ENCODE measurements at places on chromosomes 4 and X. TPM values are rescaled to one million over a fixed set of nuclear protein-coding genes. Genes with fewer than 3 reads are reported as not detected.
A peak's percentile ranks its signal among the peaks of the same experiment; 100 is the strongest.

DNA sequence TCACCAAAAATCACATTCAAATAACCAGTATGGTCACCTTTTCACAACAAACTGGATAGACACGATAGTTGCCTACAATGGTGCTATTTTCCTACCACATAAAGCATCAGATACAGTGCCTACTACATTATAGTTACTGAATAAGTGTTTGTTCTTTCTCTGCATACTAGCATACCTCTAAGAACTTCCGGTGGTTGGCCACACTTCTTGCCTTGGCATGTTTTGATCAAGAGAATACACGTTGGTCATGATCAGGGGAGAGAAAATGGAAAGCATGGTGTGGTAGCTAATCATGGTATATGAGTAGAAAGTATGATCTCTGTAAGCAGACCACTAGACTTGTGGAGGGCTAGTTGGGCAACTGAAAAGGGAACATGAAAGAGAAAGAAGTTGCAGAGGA, 322.8 kb upstream of the DIAPH2 start:
- no peaks in the 10 kb centered on the region for H3K36me3 ChIP-seq
- no peak overlapping the region for H3K4me3 ChIP-seq
- no peaks in the 10 kb centered on the region for H3K27me3 ChIP-seq

GRCh38 chr4:169228076-169228475, 42.7 kb downstream of the SH3RF1 start:
- no peak overlapping the region for H3K4me3 ChIP-seq
- no peaks in the 10 kb centered on the region for H3K36me3 ChIP-seq
- DNase-seq: no peak
- H3K27me3 ChIP-seq: no peaks in the 10 kb centered on the region

GRCh38 chrX:86133761-86134160, 14.5 kb upstream of the DACH2 start:
- no peak overlapping the region for H3K4me3 ChIP-seq
- no peak for DNase-seq
- H3K27ac ChIP-seq: no peak overlapping the region
- no peaks in the 10 kb centered on the region for H3K27me3 ChIP-seq

- H3K27me3 ChIP-seq: no peaks in the 10 kb centered on the region
- H3K4me3 ChIP-seq: no peak overlapping the region
- H3K4me1 ChIP-seq: peaks cover 35% of the 10 kb centered on the region
- peak; percentile 55 for DNase-seq
- H3K27ac ChIP-seq: peak overlapping the region; percentile 63
- no peaks in the 10 kb centered on the region for H3K36me3 ChIP-seq
Observed at GRCh38 chr4:36348403-36348938, 67.1 kb downstream of the DTHD1 start.

DNA sequence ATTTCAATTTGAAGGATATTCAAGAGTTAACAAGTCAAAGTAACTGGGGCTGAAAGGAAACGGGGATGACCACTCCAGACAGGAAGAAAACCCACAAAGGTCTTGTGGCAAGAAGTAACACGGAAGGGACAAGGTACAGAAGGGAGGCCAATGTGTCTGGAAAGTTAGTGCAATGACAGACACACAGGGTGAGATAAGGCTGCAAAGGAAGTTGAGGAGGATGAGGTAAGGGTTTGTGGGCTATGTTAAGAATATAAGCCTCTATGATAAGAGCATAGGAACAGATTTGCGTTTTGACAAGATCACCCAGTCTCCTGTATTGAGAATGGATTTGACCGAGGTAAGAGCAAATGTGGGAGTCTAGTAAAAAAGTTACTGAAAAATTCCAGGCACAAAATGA, 21.9 kb upstream of the EMCN start:
- peak; percentile 41 for DNase-seq
- no peaks in the 10 kb centered on the region for H3K36me3 ChIP-seq
- H3K27ac ChIP-seq: no peak overlapping the region
- H3K4me1 ChIP-seq: peaks cover 6% of the 10 kb centered on the region

DNA sequence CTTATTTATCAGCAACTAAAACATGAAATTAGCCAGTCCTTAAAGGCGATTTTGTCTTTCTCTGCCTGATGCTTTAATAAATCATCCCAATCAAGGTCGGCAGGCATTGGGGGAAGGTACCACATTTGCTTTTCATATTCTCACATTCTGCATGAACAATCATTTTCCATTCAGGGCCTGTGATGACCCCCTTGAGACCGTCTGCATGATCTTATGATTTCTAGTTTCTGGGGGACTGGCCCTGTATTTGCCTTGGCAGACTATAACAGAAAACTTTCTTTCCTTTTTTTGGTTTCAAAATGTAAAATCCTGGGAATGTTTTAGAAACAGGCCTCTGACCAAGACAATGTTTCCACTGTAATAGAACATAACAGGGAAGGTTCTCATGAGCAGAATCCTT, 296.8 kb downstream of the IDS start:
- H3K36me3 ChIP-seq: no peaks in the 10 kb centered on the region
- no peak overlapping the region for H3K4me3 ChIP-seq
- no peak for DNase-seq

Gene HTR2C
- total RNA-seq: not detected

DNA sequence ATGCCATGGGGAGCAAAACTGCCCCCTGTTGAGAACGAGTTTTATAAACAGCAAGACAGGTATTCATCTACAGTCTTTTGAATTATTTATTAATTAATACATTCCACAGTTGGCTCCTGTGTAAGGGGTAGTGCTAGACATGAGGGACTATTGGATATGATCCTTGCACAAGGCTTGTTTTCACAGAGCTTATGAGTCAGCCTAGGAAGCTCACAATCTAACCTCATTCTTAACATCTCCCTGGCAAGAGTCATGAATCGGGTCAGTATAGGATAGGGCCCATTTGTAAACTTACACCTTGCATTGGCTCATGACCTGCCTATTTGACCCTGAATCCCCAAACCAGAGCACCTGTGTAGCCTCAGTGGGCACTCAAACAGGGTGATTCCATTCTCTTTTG, 209.1 kb upstream of the HCCS start:
- H3K27ac ChIP-seq: no peak overlapping the region
- H3K4me1 ChIP-seq: no peaks in the 10 kb centered on the region
- no peak for DNase-seq
- H3K36me3 ChIP-seq: no peaks in the 10 kb centered on the region

Measured in activated CD8-positive, alpha-beta memory T cell treated with anti-CD3 and anti-CD28 coated beads, Interleukin-2, amount 10 ng/mL, durations not matched to agents 7 days and 5 days (primary cell).